ENCODE measurements at places on chromosomes 3 and 15.

DNA sequence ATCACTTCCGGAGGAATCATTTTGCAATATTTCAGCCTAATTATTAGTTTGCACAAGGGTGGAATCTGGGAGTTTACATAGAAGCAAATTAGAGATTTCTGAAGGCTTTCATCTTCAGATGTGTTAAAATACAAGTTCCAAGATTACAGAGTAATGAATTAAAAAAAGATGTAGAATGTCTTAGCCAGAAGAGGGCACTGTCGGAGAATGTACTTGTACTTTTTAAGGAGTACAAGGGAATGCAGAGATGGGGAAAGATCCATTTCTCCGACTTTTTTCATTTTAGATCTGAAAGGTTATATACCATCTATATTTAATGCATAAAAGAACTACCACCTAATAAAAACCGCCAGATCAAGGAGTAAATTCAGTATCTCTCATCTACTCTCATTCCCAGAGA is 43.1 kb upstream of the WDR5B start:
- DNase-seq: no peak

DNA sequence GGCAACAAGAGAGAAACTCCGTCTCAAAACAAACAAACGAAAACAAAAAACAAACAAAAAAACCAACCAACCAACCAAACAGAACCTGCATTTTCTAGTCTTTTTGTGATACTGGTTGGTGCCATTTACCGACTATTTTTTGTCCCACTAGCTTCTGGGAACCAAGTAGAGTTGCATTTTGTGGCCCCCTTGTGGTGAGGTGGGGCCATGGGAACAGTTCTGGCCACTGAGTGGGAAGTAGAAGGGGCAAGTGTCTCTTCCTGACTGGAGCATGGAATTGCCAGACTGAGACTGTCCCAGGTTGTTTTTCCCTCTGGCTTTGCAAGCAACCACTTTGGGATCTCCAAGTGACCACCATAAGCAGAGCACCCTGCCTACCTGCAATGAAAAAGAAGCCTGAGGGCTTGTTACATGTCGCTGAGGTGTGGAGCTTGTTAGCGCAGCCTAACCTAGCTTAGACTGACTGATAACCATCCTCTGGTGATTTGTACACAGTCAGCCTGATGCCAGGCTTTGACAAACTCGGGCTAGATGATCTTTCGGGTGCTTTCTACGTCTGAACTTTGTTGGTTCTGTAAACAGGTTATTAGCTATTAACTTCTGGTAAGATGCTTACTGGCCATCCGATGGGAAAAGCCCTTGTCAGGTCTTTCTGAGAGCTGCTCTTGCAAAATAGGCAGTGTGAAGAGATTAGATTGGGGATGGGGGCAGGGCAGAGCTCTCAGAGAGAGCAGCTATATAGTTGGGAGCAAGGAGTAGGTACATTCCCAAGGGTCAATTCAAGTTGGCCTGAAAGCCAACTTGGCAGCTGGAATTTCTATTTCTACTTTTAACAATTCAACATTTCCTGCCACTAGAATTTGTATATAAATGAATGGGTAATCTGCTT is 172.2 kb downstream of the SSR3 start:
- DNase-seq: no peak

GRCh38 chr3:146542179-146542578 is 2.2 kb downstream of the PLSCR1 start:
- DNase-seq: no peak

GRCh38 chr3:61559136-61559731 is 2.1 kb upstream of the PTPRG start:
- DNase-seq: no peak

GRCh38 chr15:68354268-68354667 is 76.7 kb downstream of the FEM1B start:
- no peak for DNase-seq
